ENCODE measurements at places on chromosomes 13 and 19.

- peak; percentile 37 for DNase-seq
These were observed 2.7 kb upstream of the HNRNPL start for GRCh38 chr19:38852231-38853044.

DNA sequence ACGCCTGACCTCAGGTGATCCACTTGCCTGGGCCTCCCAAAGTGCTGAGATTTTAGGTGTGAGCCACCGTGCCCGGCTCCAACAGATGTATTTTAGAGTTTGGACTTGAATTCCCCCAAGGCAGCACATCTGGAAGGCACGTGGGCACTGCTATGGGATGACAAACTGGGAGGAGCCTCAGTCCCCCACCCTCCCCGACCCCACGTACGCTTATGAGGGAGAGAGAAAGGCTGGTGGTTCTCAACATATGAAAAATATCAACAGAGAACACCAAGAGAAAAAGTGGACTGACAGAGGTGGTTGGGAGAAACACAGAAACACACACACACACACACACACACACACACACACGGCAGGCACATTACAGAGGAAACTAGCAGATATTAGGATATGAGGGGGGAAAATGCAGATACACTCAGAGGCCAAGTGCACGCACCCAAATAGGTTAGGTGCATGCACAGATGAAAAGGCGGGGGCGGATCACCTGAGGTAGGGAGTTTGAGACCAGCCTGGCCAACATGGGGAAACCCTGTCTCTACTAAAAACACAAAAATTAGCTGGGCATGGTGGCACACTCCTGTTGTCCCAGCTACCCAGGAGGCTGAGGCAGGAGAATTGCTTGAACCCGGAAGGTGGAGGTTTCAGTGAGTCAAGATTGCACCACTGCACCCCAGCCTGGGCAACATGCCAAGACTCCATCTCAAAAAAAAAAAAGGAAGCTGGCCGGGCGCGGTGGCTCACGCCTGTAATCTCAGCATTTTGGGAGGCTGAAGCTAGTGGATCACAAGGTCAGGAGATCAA, 3.2 kb downstream of the STX10 start:
- DNase-seq: no peak

DNA sequence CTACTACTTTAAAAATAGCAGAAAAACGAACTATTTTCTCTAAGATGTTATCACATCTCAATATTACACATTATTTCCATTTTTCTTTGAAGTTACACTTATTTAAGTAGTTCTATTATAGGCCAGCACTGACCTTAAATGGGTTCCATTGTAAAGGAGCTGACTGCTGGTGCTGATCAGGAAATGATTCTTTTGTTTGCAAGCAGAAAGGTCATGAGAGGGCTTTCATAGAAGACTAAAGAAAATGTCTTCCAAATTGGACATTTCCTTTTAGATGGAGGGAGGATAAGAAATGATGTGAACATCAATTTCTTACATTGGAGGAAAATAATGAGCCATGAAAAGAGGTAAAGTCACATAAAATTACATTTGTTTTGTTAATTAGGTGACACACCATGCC, 96.2 kb downstream of the SUCLA2 start:
- DNase-seq: no peak

DNA sequence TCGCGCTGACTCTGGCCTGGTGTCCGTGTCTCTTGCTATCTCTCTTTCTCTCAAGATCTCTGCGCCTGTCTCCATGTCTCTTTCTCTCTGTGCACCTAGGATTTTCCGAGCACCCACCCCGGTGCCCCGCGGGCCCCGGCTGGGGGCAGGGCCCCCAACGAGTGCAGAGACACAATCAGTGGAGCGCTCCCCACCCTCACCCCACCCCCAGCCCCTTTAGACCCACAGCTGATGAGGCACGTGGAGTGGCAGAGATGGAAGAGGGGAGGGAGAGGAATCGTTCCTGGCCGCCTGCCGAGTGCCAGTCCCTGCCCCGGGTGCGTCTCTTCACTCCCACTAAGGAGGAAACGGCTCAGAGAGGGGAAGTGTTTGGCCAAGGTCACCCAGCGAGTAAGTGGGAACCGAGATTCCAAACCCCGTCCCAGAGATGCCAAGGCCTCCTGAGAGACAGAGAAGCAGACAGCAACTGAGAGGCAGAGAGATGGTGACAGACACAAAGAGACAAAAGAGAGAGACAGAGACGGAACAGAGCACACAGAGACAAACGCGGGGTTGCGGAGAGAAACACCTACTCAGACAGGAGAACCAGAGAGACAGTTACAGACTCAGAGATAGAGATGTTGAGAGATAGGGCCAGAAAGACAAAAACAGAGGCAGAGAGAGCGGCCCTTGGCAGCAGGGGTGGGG, 626 bp upstream of the BCL3 start:
- peak; percentile 77 for DNase-seq

GRCh38 chr19:2967972-2968371, 9.4 kb upstream of the TLE6 start:
- DNase-seq: no peak

DNA sequence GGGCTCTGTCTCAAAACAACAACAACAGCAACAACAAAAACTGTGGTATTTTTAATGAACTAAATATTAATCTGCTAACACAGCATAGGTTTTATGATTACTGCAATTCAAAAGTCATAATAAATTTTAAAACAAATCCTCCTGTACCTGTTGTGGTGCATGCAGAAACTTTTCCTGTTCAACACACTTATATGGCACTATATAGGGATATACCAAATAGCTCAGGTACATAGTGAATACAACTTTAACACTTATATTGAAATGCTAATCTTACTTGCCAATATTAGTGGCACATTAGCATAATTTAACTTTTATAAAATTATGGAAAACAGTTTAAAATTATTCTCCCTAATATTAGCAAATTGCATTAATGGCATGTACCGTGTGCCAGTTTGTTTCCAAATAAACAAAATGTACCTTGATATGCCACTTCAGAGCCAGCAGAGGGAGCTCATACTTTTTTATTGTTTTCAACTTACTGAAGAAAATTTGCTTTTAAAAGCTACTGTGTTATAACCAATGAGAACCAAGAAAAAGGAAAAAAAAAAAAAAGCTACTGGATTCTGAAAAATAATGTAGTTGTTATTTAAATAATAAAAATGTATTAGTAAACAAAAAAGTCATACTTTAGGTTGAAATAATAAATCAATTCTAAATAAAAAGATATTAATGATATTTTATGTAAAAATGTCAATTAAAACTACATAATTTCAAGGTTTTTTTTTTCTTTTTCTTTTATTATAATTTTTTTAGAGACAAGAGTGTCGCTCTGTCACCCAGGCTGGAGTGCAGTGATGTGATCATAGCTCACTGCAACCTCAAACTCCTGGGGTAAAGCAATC, 18.0 kb upstream of the RBM26 start:
- peak; percentile 23 for DNase-seq

DNA sequence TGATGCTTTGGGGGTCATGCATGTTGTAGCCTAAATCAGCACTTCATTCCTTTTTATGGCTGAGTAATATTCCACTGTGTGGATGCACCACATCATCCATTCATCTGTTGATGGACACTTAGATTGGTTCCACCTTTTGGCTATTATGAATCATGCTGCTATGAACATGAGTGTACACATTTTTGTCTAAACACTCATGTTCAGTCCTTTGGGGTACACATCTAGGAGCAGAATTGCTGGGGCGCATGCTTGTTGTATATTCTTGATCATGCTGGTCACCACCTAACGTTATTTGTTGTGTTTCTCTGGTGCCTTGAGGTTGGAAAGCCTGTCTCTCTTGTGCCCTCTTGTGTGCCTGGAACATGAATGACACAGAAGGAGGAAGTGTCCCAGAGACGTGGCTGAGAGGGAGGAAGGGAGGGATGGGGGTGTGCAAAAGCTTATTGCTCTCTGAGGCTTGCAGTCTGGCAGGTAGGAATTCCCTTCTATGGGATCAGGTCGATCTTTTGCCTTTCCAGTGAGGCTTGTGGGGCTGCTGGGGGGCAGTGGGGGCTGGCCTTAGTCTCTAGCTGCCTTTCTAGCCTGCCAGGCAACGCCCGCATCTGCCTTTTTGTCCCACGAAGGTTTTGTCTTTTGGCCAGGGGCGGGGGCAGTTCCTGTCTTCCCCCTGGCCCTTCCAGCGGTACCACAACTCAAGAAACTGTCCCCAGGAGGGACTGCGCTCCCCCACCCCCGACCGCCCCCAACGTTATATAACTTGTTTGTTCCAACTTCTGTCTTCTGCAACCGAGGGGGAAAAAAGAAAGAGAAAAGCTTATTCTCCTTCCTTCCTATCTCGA, 7.6 kb downstream of the KLHL26 start:
- peak; percentile 62 for DNase-seq

GRCh38 chr19:46232029-46232428, 2.5 kb downstream of the IGFL1 start:
- DNase-seq: no peak

DNA sequence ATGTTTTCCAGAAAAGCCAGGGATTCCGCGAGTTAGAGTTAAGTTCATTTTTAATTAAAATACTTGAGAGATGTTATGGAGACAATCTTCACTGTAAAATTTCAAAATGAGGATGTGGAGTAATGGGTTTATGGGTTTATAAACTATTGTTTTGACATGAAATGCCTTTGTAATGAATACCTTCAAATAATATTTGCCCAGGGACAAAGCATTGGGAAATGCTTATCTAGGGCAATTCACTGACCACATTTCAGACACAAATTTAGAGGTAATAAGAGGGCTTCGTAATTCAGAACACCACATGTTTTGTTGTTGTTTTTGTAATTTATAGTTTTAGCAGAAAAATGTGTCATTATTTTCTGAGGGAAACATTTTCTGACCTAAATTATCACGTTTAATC, 241.1 kb upstream of the ATXN8OS start:
- no peak for DNase-seq

- peak; percentile 86 for DNase-seq
These were observed 7.5 kb upstream of the LIN7B start for GRCh38 chr19:49106648-49107135.

- no peak for DNase-seq
These were observed 37.8 kb downstream of the SKA3 start for GRCh38 chr13:21138561-21138960.

GRCh38 chr13:99386911-99387788, 80.0 kb upstream of the GPR183 start:
- peak; percentile 93 for DNase-seq

- no peak for DNase-seq
These were observed 270.4 kb downstream of the ENOX1 start for GRCh38 chr13:43516401-43516833.

DNA sequence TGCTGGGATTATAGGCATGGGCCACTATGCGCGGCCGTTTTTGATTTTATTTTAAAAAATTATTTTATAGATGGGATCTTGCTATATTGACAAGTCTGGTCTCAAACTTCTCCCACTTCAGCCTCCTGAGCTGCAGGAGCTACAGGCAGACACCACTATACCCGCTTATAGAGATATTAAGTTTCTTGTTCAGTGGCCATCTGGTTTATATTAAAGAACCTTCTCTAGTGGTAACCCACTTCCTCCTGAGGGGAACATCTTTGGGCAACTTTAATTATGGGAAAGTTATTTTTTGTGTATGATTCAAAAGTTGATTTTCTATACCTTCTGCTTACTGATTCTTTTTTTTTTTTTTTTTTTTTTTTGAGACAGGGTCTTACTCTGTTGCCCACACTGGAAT, 172.7 kb downstream of the KLF5 start:
- DNase-seq: no peak

DNA sequence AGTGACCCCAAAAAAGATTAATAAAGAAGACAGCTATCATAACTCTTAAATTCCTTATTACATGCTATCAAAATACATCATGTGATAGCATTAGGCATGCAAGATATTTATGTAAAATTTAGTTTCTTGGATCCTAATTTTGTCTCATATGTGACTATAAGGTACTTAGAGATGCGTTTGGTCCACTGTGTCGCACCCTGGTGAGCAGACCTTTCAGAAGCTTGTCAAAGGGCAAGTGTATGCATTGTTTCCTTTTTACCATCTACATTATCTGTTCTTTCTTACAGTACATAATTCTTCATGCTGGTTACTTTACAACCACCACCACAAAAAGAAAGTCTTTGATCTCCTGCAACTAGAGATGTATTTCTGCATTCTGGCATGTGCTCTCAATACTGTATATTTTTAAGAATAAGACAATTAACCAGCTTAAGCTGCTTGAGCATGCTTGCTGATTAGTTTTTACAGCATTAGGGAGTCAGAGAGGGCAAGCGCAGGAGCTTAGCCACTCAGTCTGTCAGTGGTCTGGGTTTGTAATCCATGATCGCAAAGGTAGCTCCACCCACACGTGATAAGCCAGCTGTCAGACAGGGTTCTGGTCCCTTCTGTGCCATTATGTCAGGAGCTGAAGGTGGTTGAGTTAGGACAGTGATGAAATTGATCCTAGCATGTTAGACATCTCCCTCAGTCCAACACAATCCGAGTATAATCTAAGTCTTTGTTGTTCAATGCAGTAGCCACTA, 500.9 kb downstream of the MYO16 start:
- no peak for DNase-seq

- DNase-seq: no peak
These were observed 86.1 kb downstream of the TEX26 start for GRCh38 chr13:31018511-31018910.

DNA sequence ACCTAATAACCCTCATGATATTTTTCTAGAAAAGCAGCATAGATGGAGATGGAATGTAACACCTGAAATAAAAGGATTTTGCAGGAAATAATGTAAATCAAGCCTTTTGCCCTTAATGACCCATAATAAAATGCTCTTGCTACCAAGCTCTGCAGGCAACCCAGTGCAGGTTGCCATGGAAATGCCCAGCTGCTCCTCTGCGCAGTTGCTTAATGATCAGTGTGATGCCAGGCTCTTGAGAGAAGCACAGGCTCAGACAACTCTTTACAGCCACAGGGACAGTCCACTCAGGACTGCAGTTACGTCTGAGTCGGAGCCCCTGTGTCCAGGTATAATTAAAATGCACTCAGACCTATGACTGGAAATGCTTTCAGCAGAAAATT, 165.5 kb downstream of the LACC1 start:
- DNase-seq: no peak

GRCh38 chr13:111978546-111978945, 88.4 kb upstream of the SOX1 start:
- no peak for DNase-seq

GRCh38 chr13:73171926-73172325, 113.1 kb downstream of the KLF5 start:
- DNase-seq: peak; percentile 7

GRCh38 chr13:21557995-21558394, 46.0 kb downstream of the MICU2 start:
- DNase-seq: peak; percentile 26

GRCh38 chr13:114115191-114115671, 17.2 kb downstream of the RASA3 start:
- no peak for DNase-seq

GRCh38 chr19:52660981-52661380, 22.8 kb upstream of the ZNF83 start:
- no peak for DNase-seq

GRCh38 chr13:40170982-40171381, 495.5 kb downstream of the FOXO1 start:
- DNase-seq: no peak

GRCh38 chr19:42074513-42075363, 1.2 kb upstream of the ZNF574 start:
- DNase-seq: peak; percentile 66

DNA sequence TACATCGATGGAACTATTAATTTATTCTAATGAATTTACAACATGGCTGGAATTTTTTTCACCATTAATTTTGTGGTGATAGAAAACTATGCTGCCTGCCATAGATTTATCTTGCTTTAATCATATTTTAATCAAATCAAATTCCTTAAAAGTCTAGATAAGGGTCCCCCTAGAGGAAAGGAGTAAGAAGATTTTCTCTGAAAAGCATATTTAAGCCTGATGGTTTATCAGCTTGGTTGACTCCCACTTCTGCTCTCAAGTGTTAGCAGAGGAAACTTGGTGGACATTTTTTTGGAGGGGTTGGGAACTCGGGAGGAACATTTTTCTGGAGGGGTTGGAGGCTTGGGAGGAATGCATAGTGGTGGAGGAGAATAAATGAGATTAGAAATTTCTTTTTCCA, 253.3 kb downstream of the KCNRG start:
- DNase-seq: no peak
